Left ventricle myocardium superior (tissue), 1 donor: ENCODE measurements at places on chromosomes 6 and 20.
A peak's percentile ranks its signal among the peaks of the same experiment; 100 is the strongest.

DNA sequence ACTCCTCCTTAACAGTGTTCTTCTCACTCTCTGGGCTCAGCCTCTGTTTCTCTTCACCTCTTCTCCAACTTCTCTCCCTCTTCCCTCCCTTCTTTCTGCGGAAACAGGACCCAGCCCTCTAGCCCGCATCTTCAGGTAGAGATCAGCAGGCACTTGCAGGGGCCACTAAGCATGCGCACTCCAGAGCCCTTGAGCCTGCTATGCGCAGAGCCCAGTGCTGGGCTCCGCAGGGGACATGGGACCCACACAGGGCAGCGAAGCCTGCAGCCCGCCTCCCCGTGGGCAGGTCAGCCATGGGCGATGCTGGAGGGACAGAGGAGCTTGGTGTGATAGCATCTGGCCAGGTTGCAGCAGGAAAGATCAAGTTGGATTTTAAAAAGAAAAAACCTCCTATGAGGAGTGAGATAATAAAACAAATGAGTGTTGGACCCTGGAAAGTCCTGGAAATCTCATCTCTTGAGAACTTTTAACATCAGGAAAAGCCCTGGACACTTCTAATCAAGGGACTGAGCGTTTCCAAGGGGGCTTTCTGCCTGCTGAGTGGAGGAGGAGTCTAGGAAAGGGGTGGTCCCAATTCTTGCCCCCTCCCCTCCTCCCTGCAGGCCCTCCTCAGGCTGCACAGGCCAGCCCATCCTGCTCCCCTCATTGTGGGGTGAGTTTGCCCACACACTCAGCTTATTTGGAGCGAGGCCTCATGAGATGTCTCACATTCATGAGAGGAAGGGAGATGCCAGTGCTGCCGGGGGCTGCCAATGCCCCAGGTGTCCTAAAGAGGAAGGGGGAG, 71.9 kb downstream of the MDGA1 start:
- DNase-seq: no peak

DNA sequence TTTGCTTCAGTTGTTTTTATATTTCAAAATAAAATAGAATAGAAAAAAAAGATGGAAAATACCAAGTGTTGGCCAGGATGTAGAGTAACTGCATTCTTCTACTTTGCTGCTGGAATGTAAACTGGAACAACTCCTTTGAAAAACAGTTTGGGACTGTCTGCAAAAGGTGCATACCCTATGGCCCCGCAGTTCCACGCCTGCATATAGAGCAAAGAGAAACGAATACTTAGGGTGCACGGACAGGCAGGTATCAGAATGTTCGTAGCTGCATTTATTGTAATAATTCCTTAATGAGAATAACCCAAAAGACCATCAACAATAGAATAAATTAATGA, 603 bp upstream of the RAB23 start:
- no peak for DNase-seq

- no peak for DNase-seq
Measured at GRCh38 chr6:151482290-151482689, 11.5 kb upstream of the CCDC170 start.

DNA sequence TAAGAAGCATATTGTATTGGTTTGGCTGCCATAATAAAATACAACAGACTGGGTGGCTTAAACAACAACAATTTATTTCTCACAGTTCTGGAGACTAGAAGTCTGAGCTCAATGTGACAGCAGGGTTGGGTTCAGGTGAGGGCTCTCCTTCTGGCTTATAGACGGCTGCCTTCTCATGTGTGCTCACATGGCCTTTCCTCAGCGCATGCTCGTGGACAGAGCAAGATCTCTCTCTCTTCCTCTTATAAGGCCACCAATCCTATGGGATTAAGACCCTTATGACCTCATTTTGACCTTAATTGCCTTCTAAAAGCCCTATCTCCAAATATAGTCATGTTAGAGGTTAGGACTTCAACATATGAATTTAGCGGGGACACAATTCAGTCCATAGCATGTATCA, 32.4 kb upstream of the GFOD1 start:
- DNase-seq: no peak

- no peak for DNase-seq
Measured at GRCh38 chr6:47967843-47968242, 143.2 kb downstream of the PTCHD4 start.

DNA sequence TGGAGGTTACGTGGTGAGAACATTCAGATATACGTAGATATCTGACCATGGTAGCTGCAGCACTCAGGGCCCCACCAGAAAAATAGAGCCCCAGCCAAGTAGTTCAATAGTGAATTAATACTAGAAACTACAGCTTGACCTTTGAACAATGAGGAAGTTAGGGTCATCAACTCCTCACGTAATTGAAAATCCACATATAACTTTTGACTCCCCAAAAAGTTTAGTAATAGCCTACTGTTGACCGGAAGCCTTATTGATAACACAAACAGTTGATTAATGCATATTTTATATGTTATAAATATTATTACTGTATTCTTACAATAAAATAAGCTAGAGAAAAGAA, 117.9 kb downstream of the SNX5 start:
- no peak for DNase-seq

DNA sequence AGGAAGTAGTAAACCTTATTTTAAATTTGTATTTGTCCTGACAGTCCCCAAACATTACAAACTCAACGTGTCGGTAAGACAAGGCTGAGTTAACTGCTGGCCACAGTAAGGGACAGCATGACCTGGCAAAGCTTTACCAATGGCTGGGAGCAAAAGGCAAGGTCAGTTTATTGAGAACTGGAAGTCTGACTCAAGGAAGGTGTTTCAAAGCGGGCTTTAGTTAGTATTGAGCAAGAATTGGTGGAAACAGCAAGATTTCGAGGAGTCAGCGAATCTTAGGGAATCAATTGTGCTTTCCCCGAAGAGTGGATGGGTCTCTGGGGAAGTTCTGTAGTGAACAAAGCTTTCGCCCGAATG, 885 bp upstream of the GZF1 start:
- no peak for DNase-seq

DNA sequence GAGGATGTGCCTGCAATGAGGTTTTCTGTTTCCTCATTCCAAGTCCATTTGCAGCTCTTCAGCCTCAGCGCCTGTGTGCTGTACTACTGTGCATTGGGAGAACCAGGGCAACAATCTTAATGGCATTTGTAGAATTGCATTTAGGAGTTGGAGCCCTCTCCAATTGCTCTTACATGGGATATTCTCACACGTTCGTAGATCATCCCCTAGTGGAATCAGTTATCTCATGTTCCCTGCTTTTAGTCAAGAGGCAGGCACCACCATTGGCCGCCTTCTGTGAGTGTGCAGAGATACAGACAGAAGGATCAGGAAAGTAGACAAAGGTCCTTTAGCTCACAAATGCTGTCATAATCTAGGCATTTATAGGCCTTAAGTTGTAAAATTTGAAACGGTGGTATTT, 84.2 kb upstream of the RGS17 start:
- no peak for DNase-seq

GRCh38 chr20:5362771-5363170, 46.0 kb upstream of the PROKR2 start:
- DNase-seq: no peak

DNA sequence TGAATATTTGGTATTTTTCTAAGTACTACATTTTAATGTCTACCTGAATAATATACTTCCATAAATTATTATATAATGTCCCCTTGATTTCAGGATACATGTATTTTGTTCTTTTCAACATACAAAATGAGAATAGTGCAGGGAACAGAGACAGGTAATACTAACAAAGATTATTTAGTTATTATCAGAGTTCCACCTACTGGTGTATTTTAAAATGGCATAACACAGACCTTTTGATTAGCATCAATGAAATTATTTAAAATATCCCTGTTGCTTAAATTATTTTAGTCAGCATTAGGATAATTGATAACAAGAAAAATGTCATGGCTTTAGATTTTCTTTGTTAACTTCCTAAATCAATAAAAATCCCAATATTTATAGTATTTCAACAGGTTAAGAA, 184.0 kb downstream of the PRDM13 start:
- no peak for DNase-seq

DNA sequence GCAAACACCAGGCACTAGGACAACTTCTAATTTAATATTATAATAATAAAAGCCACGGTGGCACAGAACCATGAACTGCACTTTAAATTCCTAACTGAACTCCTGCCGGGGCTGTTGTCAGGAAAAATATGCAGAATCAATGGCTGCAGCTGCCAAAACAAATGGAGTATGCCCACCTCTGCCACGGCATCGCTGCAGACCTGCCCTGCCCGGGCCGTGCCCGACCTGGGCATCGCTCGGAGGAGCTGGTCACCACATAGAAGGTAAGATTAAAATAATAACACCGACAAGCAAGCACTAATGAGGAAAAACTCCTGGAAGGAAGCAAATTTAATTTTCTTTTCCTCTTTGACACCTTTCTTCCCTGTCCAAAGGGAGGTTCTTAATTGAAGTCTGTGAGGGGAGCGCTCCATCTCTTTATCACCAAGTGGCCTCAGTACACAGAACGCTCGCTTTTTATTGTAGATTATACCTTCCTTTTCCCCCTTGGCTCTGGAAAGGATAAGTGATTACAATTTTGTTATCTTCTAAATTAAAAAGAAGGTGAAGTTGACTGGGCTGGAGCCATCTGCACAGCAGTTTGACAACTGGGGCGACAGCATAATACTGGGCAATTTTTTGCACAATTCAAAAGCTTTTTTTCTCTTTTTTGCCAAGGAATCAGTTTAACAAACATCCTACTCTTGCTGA, 351.3 kb downstream of the ZFAND3 start:
- no peak for DNase-seq

DNA sequence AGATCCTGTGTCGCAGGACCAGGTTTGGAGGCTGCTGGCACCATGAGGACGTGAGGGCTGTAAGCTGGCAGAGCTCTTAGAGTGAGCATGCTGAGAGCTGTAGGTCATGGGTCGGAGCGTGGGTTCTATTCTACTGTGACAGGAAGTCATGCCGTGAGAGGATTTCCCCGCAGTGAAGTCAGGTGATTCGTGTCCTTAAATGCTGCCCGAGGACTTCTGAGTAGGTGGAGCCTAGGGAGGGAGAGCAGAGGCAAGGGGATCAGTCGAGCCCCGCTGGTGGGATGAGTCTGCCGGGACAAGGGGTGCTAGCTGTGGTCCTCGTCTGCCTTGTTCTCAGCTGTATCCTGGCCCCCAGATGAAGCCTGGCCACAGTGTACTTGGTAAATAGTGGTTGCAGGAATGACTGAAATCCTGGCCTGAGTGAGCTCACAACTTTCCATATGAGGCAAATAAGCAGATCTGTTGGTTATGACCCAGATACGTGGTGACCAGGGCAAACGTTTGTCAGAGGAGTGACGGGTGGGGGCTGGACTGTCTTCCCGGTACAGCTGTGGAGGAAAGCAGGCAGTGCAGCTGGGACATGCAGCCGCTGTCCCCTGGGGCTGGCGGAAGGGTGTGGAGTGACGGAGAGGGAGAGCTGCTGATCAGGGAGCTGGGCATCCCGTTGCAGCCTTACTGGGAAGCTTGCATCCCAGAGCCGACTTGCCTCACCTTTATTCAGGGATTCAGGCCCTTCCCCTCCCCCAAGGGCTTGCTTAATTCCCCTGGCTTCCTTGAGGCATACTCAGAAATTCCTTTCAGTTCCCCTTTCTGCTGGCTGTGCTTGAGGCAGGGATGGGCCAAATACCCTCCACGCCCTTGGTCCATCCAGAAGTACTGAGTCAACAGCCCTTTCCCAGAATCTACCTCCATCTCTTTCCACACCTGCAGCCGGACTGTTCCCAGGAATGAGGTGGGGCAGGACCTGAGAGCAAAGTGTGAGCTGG, 250.9 kb upstream of the RREB1 start:
- peak; percentile 66 for DNase-seq
